ENCODE measurements at places on chromosomes 2 and 18.

GRCh38 chr18:8139891-8140406 is 469.3 kb upstream of the RAB12 start:
- no peak for DNase-seq

DNA sequence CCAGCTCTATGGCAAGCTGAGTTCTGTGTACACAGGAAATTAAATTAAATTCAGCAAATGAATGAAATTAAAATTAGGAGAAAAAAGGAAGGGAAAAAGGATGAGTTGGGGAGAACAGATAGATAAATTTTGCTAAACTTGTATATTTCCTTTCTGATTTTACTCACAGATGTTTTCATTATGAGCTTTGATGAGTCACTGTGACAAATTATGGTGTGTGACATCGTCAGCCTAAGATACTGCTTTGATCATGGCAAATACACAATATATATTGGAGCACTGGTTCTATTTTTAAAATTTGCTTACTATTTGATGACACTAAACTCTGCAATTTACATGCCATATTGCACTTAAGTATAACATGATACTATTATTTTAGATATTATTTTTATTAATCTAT is 464.6 kb upstream of the SPHKAP start:
- DNase-seq: no peak

- no peak for DNase-seq
Measured at GRCh38 chr2:216578325-216578724, 54.9 kb upstream of the IGFBP2 start.

DNA sequence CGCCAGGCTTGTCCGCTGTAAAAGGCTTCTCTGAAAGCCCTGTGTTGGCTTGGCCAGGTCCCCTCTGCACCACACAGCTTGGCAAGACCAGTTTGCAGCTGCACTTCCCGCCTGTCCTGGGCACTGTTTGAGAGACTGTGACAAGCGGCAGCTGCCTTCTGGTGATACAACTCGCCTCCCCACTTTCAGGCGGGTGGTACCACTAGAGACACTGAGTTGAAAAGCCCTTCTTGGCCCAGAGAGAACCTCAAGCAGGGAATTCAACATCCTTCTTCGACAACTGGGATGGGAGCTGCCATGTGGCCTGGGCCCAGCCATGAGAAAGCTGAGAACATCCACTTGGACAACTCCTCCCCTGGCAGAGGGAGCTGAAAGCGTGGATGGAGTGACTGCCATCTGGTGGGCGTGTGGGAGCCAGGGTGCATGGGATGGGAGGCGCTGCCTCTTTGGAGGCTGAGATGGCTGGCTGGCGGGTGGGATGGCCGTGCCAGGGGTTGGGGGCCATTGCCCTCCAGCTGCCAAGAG is 125.5 kb upstream of the REV1 start:
- no peak for DNase-seq

- DNase-seq: no peak
Measured at GRCh38 chr2:53484531-53484930, 283.1 kb upstream of the CHAC2 start.

DNA sequence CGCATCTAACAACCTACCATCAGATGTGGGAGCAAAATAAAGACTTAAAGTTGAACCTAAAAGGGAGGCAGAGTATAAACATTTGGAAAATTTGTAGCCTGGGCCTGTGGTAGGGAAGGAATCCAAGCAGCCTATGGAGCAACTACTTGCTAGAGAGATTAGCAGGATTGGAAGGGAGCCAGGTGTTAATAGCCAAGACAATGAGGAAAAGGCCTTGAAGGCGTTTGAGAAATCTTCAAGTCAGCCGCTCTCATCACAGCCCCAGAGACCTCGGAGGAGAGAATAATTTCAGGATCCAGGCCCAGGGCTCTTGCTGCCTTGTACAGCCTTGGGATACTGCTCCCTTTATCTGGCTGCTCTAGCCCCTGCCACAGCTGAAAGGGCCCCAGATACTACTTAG is 219.7 kb downstream of the THSD7B start:
- no peak for DNase-seq

GRCh38 chr2:67663776-67664175 is 266.6 kb downstream of the ETAA1 start:
- no peak for DNase-seq

GRCh38 chr18:9333441-9334328 is 888 bp upstream of the TWSG1 start:
- DNase-seq: no peak

- DNase-seq: no peak
Measured at GRCh38 chr18:57856128-57856527, 53.0 kb upstream of the ATP8B1 start.

DNA sequence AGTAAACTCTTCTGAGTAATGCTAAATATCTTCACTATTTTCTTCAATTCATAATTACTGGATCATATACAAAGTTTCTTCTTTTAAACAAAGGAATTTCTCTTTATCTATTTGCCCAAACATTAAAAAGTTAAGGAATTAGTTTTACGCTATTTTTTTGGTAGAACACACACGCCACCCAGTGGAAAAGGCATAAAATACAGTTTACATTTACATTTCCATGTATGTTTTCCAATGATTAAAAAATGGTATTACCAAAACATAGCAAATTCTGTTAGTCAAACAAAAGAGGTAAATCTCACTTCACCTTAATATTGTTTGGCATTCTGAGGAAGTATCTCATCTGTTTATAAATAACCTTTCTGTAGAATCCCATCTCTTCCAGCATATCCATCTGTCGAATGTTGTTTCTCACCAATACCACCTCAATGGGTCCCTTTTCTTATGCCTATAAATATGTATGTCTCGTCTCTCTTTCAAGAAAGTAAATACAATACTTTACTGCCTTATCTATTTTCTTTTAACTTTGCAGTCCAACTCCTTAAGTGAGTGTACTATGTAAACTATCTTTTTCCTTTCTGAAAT is 7.2 kb downstream of the BOLL start:
- DNase-seq: no peak

DNA sequence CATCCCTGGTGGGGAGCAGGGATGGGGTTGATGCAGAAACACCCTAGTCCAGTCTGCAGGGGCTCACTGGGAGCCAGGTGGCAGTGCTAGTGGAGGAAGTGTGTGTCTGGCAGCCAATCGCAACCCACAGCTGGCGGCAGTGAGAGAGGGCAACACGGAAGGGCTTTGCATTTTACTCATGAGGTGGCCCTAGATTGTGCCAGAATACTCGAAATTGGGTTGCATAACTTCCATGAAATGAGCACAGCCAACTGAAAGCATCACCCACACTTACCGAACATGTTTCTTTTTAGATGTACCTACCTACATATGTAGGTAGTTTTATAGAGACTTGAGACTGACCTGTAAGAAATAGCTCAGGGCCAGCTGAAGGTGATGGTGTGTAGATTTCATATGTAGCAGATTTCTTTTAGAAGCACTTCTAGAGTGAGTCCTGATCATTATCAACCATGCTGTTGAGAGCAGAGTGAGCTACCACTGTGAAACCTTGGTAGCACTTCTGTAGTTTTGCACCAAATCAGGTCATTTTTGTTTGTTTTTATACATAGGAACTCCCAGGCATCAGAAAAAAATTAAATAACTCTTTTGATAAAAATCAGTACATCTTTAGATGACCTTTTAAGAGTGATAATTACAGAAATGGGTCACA is 13.0 kb downstream of the IL18R1 start:
- DNase-seq: no peak

- DNase-seq: no peak
Measured at GRCh38 chr2:120423167-120423943, 77.4 kb downstream of the INHBB start.

DNA sequence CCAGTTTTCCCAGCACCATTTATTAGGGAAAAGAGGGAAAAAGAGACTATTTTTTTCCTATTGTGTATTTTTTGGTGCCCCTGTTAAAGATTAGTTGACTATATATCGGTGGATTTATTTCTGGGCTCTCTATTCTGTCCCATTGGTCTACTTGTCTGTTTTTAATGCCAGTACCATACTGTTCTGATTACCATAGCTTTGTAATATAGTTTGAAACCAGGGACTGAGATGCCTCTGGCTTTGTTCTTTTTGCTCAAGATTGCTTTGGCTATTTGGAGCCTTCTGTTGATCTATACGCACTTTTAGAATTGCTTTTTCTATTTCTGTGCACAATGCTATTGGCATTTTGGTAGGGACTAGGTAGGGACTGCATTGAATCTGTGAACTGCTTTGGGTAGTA is 151.7 kb downstream of the ADCYAP1 start:
- no peak for DNase-seq

GRCh38 chr2:160394153-160394552 is 99.5 kb downstream of the RBMS1 start:
- peak; percentile 14 for DNase-seq

GRCh38 chr2:33607905-33608304 is 8.8 kb upstream of the FAM98A start:
- no peak for DNase-seq

- no peak for DNase-seq
Measured at GRCh38 chr2:101983928-101984327, 7.8 kb upstream of the IL1R2 start.

- peak; percentile 57 for DNase-seq
Measured at GRCh38 chr18:13136904-13137669, 81.5 kb upstream of the LDLRAD4 start.

- DNase-seq: no peak
Measured at GRCh38 chr18:56541793-56542192, 96.6 kb downstream of the TXNL1 start.

DNA sequence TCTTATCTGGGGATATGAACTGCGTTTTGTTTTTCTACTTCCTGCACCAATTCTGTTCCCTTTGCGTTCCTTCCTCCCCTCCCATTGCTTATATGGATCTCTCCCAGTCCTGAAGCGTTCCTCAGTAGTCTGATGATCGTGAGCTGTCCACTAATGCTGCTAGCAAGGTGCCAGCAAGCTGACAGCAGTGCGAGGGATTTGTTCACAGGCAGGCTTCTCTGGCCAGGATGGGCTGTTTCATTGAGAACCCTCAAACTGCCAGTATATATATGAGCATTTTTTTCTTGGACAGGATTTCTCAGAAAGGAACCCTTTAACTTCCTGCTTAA is 40.1 kb downstream of the GTF3C3 start:
- no peak for DNase-seq

DNA sequence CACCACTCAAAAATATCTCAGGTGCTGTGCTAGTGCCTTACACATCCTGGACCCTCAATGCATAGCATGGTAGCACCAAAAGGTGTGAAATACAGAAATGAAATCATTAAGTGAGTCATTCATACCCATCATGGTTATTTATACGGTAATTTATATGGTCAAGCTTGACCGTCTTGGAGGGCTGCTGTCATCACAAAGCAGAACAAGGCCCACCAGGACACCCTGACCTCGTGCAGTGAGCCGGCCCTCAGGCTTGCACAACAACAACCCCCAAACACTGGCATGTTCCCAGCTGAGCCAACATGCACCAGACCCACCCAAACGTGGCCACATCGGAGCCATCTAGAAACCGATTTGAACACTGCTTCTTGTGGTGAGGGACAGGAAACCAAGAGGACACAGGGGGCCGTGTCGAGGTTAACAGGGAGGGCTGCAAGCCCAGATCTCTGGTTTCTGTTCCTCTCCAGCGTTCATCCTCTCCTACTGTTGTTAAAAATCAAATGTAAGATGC is 378.5 kb upstream of the ID2 start:
- DNase-seq: peak; percentile 44
